ENCODE measurements at places on chromosomes 3 and 15.

- peak; percentile 98 for DNase-seq
Measured at GRCh38 chr3:12224181-12225147, 64.4 kb upstream of the PPARG start.

- DNase-seq: peak; percentile 30
Measured at GRCh38 chr3:134104031-134104430, 74.3 kb upstream of the SLCO2A1 start.

- no peak for DNase-seq
Measured at GRCh38 chr15:63606308-63606707, 9.1 kb downstream of the FBXL22 start.

DNA sequence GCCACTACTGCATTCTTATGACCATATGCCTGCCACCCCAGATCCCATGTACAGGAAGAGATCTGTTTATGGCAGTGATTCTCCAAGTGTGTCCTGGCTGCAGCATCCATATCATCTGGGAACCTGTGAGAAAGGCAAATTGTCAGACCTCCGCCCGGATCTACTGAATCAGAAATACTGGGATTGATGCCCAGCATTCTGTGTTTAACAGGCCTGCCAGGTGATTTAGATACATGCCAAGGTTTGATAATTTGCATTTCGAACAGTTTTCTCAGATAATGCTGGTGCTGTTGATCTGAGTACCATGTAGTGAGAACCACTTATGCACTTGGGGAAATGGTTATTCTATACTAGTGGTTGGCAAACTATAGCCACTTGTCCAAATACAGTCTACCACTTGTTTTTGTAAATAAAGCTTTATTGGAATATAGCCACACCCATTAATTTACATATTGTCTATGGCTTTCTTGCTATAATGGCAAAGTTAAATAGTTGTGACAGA, 165.4 kb downstream of the SSR3 start:
- DNase-seq: no peak

DNA sequence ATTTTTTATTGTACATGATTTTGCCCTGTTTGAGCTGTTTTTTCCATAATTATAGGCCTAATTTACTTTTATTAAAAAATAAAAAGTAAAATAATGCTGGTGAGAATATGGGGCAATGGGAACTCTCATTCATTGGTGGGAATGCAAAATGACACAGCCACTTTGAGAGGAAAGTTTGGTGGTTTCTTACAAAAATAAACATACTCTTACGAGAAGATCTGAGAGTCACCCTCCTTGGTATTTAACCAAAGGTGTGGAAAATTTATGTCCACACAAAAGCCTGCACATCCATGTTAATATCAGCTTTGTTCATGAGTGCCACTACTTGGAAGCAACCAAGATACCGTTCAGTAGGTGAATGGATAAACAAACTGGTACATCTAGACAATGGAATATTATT, 9.8 kb downstream of the MUC13 start:
- DNase-seq: no peak

- DNase-seq: peak; percentile 72
Measured at GRCh38 chr3:122974764-122975162, 52.8 kb downstream of the SEMA5B start.

DNA sequence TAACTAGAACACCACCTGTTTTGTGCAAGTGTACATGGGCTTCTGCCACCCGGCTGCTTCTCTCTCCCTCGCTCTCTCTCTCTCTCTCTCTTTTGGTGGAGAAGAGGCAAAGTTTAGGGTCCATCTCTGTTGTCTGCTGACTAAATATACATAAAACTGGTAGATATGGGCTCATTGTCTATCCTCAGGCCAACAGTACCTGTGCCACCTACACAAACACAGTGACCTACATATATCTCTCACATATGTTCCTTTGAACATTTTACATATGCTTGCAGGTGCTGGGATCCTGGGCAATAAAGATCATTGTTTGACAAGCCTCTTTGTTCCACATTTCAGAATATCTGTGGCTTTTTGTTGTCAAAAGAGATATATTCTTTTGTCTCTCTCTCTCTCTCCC, 256.3 kb upstream of the KCNH8 start:
- no peak for DNase-seq

GRCh38 chr3:194089357-194090177, 46.4 kb upstream of the HES1 start:
- DNase-seq: peak; percentile 99

GRCh38 chr3:123285479-123285878, 83.7 kb downstream of the SEC22A start:
- no peak for DNase-seq

GRCh38 chr15:79283252-79284048, 928 bp downstream of the ANKRD34C start:
- DNase-seq: peak; percentile 28

DNA sequence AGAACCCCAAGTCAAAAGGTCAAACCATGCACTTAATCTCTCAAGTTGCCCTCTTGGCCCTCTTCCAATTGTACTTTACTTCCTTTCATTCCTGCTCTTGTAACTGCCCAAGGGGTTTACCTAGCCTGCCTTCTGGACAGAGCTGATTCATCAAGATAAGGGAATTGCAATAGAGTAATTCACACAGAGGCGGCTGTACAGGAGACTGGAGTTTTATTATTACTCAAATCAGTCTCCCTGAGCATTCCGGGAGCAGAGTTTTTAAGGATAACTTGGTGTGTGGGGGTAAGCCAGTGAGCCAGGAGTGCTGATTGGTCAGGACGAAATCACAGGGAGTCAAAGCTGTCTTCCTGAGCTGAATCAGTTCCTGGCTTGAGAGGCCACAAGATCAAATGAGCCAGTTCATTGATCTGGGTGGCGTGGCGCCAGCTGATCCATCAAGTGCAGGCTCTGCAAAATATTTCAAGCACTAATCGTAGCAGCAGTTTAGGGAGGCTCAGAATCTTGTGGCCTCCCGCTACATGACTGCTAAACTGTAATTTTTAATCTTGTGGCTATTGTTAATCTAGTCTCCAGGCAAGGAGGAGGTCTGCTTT, 590.0 kb downstream of the EPHA3 start:
- DNase-seq: no peak

DNA sequence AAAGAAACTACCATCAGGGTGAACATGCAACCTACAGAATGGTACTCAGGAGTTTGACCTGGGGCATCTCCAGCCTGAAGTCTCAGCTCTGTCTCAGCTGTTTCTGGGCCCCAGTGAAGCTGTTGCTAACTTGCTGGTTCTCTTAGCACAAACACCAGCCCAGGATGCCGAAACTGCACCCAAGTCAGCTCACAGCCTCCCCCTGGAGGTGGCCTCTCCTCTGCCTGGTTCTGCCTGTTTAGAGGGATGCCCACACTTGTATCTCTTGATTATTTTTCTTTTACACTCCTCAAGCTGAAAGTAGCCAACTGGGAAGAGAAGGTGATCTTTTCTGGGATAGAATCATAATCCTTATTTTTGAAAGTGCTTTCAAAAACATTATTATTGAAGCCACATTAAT, 289.0 kb upstream of the RASGRP1 start:
- peak; percentile 62 for DNase-seq

DNA sequence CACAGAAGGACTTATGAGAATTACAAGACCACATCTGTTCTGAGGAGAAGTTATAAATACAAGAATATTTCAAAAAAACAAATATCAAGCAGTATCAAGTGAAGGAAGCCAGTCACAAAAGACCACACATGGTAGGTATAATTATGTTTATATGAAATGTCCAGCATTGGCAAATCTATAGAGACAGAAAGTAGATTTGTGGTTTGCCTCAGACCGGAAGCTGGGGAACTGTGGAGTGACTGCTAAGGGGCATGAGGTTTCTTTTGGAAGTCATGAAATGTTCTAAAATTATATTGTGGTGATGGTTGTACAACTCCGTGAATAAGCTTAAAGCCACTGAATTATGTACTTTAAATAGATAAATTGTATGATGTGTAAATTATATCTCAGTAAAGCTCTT, 136.9 kb downstream of the FRMD5 start:
- DNase-seq: no peak

GRCh38 chr3:112965656-112966055, 9.2 kb downstream of the CD200R1 start:
- no peak for DNase-seq

DNA sequence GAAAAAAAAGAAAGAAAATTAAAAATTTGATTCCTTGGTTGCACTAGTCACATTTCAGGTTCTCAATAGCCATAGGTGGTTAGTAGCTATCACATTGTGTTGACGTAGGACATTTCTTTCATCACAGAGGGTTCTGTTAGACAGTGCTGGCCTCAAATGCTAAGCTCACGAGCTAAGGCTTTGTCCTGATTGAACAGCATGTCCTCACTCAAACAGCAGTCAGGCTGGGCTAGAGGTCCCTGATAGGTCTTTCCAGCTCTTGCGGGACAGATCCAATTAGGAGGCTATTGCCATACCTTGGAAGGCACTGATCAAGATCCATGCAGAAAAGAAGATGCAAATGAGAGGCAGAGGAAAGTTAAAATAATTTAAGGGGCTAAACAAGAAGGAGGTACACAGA, 85.9 kb upstream of the HACD2 start:
- no peak for DNase-seq

DNA sequence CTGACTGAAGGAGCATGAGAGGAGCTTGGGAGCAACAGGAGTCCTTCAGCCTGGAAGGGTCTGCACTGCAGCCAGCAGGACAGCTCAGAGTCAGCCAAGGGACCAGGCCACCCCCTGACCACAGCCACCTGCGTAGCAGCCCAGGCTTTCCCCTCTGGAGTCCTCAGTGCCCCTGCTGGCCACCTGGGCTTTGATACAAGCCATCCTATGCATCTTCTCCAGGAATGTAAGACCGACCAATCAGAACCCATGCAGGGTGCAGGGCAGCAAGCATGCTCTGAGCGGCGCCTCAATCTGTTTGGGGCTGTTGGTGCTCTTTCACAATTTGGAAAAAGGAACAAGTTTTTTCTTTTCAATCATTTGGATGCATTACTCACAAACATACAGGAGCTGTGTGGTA, 52.0 kb downstream of the DZIP1L start:
- no peak for DNase-seq

- peak; percentile 17 for DNase-seq
Measured at GRCh38 chr15:41892621-41893421, 1.0 kb downstream of the SPTBN5 start.

DNA sequence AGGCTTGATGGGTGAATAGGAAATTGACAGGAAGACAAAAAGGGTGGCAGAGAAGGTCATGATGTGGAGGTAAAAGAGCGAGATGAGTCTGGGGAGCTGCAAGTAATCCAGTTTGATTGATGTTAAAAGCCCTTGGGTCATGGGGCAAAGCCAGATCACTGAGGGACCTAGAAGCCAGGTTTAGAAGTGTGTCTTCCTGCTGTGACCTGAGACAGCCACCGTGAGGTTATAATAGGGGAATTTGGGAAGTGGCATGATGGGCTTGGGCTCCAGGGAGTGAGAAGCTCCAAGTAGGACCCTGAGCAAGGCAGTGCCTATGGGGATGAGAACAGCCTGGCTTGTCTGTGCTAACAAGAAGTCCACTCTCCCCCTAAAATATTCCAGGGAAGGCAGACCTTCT, 298.5 kb downstream of the RPLP1 start:
- DNase-seq: no peak

- DNase-seq: peak; percentile 33
Measured at GRCh38 chr3:4601892-4602291, 108.7 kb downstream of the ITPR1 start.

GRCh38 chr3:12901623-12902045, 60.3 kb upstream of the RPL32 start:
- no peak for DNase-seq

DNA sequence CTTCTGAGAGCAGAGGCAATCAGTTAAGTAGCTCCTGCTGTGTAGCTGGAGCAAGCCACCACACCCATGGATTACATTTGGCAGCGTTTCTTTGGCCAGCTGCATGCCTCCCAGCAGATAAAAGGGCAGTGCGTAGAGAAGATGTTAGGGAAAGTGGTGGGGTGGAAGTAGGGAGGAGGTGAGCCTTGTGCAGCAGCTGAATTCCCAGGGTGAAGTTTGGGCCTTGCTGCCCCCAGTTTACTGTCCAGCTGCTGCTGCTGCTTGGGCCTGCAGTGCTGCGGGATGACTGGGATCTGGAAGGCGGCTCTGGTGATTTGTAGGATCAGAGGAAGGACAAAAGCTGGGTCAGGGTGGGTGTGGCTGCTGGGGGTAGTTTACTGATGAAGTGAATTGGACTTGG, 318.7 kb upstream of the C2CD4B start:
- DNase-seq: peak; percentile 70

GRCh38 chr3:126552688-126553283, 5.9 kb downstream of the C3orf22 start:
- DNase-seq: no peak

DNA sequence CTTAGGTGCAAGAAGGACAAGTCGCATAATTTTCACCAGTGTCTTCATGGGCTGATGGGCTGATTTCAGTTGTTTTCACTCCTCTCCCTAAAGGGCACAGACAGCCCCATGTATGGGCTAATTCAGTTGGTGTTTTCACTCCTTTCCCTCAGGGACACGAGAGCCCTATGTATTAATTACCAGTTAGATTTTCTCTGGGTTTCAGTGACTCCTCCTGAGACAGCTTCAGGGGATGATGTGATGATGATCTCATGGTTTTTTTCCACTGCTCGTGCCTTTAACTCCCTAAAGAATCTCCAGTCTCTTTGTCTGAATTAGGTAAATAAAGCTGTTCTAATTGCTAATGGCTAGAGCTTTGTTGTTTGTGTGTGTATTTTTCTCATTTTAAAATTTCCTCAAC, 9.9 kb downstream of the RAMAC start:
- no peak for DNase-seq

- no peak for DNase-seq
Measured at GRCh38 chr3:99315896-99316295, 322.5 kb upstream of the COL8A1 start.

DNA sequence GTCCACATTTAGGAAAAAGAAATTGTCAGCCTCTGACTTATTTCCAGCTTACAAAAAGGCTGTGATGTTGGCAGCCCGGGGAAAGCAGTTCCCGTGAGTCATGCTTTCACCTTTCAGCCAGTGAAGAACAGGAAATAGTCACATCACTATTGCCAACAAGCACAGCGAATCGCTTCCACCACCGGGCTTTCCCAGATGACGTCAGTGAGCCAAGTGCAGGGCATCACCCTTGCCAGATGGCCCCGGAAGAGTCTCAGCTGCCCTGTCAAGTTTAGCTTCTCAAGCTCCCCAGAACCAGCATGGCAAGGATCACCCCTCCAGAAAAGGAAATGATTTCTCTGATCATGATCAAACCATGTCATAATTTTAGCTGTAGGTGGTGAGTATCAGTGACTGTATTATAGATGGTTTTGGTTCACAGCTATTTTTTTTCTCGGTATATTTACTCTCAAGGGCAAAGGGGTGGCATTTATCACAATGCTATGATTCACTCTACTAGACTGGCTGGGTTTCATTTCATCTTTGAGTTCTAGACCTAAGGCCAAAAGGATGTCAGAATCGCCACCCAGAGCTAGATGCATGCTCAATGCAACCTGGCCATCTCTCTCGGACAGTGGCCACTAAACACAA, 32.9 kb downstream of the B3GNT5 start:
- peak; percentile 99 for DNase-seq

DNA sequence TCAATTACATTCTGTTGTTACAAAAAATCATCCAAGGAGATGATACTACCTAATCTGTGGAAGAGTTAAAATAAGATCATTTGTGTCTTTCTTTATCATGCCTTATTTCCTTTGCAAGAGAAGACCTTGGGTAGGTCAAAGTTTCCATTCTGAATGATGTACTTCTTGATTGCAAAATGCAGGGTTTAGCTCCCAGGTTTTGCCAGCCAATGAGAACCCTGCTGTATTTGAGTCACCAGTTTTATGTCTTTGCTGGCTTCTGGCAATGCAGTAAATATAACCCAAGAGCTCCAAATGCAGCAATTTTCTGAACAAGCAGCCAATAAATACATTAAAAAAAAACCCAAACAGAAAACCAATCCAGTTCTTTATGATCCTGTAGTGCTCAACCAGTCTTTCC, 204.9 kb downstream of the CADPS start:
- no peak for DNase-seq

- DNase-seq: peak; percentile 54
Measured at GRCh38 chr3:120559242-120560061, 36.7 kb upstream of the NDUFB4 start.
